ENCODE measurements at places on chromosomes 7 and 10.
A peak's percentile ranks its signal among the peaks of the same experiment; 100 is the strongest.

GRCh38 chr10:1850971-1851527 lies 113.7 kb upstream of the ADARB2 start:
- no peak for DNase-seq

GRCh38 chr10:112137154-112137987 lies 46.2 kb downstream of the GPAM start:
- peak; percentile 14 for DNase-seq

GRCh38 chr10:108868881-108869280 lies 1054.4 kb downstream of the XPNPEP1 start:
- no peak for DNase-seq

- no peak for DNase-seq
These were observed 588 bp upstream of the PAOX start for GRCh38 chr10:133378251-133379096.

DNA sequence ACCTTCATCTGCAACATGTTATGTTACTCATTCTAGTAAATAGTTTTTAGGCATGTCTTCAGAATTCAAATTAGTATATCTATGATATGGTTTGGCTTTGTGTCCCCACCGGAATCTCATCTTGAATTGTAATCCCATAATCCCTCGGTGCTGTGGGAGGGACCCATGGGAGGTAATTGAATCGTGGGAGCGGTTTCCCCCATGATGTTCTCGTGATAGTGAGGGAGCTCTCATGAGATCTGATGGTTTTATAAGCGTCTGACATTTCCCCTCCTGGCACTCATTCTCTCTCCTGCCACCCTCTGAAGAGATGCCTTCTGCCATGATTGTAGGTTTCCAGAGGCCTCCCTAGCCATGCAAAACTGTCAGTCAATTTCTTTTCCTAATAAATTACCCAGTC lies 20.4 kb upstream of the GPR37 start:
- DNase-seq, result no peak
